GM23338 (cell line): ENCODE measurements at places on chromosomes 1 and 21.

- no peaks in the 10 kb centered on the region for H3K36me3 ChIP-seq
- no peaks in the 10 kb centered on the region for H3K27me3 ChIP-seq
- H3K4me1 ChIP-seq: no peaks in the 10 kb centered on the region
- peak; percentile 62 for DNase-seq
- H3K27ac ChIP-seq: no peak overlapping the region
- H3K4me3 ChIP-seq: no peak overlapping the region
Measured at GRCh38 chr1:68819190-68819829, 322.4 kb upstream of the DEPDC1 start.

- no peak for DNase-seq
- no peak overlapping the region for H3K27ac ChIP-seq
- H3K4me1 ChIP-seq: no peaks in the 10 kb centered on the region
- no peaks in the 10 kb centered on the region for H3K27me3 ChIP-seq
- peaks cover 15% of the 10 kb centered on the region for H3K36me3 ChIP-seq
- no peak overlapping the region for H3K4me3 ChIP-seq
Measured at GRCh38 chr21:46116189-46116775, 18.4 kb downstream of the COL6A2 start.

DNA sequence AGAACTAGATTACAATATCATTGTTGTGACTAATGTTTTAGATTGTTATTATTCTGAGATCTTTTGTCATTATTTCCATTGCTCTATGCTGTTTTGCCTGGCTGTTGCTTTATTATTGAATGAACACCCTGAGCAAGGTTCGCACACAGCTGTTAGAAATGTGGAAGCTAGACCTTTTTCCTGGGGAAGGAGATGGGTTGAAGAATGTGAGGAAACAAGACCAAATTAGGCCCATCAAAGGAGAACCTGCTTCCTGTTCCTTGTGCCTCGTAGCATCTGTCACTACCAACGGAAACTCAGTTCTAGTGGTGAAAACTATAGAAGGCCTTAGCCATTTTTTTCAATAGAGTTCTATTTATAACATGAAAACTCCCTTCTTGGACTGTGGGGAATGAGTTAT lies 68.7 kb downstream of the RGL1 start:
- H3K4me3 ChIP-seq: no peak overlapping the region
- H3K4me1 ChIP-seq: peaks cover 34% of the 10 kb centered on the region
- H3K27ac ChIP-seq: no peak overlapping the region
- H3K27me3 ChIP-seq: no peaks in the 10 kb centered on the region
- no peak for DNase-seq

DNA sequence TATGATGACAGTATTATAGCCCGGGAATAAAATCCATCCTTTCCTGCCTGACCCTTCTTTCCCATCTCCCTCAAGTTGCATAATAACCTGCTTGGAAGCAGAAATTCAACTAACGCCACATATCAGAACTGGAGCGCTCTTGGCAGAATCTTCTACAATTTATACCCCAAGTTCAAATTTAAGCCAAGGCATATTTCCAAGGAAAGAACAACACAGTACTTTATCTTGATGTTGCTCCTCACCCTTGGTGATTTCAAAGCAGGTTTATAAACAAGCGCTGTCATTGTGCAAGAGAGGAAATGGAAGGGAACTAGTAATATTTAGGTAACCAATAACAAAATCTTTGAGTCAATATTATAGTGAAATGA lies 38.0 kb upstream of the PTGFRN start:
- no peak overlapping the region for H3K4me3 ChIP-seq
- DNase-seq: no peak
- H3K36me3 ChIP-seq: no peaks in the 10 kb centered on the region; the same call in 1 of the 2 replicates
- no peak overlapping the region for H3K27ac ChIP-seq
- H3K27me3 ChIP-seq: no peaks in the 10 kb centered on the region
- peaks cover 10% of the 10 kb centered on the region for H3K4me1 ChIP-seq

DNA sequence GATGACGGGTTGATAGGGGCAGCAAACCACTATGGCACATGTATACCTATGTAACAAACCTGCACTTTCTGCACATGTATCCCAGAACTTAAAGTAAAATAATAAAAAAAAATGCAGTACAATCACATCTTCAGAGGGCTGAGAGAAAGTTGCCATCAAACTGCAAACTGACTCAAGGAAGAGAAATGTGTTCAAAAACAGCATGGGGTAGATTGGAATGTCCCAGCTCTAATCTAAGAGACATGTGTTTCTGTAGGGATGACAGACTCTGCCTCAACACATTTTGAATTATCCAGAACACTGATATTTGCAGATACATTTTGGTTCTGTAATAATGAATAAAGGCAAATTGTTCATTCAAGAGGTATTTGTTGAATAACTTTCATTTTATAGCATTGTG lies 171.2 kb upstream of the RUNX1 start:
- H3K36me3 ChIP-seq: no peaks in the 10 kb centered on the region
- H3K27ac ChIP-seq: no peak overlapping the region
- no peak for DNase-seq
- no peaks in the 10 kb centered on the region for H3K27me3 ChIP-seq
- no peaks in the 10 kb centered on the region for H3K4me1 ChIP-seq
